Liver (tissue), 10 donors: ENCODE measurements at places on chromosomes 2 and 18. TPM values are rescaled to one million over a fixed set of nuclear protein-coding genes. Genes with fewer than 3 reads are reported as not detected.

DNA sequence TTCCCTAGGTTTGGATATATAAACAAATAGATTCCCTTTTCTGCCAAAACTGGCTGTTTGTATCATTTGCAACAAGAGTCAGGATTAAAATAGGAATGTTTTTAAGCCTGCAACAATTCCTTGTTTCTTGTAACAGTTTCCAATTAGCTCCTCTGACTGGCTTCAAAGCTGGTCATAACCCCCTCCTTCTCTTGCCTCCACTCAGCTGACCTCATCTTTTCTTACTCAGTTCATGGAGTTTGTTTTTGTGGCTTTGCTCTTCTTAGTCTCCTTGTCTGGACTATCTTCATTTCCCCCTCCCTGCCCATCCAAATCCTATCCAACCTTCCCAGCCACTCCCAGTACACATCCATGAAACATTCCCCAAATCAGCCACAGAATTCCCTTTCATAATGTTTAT lies 14.3 kb upstream of the RAPH1 start:
- DNase-seq = no peak

DNA sequence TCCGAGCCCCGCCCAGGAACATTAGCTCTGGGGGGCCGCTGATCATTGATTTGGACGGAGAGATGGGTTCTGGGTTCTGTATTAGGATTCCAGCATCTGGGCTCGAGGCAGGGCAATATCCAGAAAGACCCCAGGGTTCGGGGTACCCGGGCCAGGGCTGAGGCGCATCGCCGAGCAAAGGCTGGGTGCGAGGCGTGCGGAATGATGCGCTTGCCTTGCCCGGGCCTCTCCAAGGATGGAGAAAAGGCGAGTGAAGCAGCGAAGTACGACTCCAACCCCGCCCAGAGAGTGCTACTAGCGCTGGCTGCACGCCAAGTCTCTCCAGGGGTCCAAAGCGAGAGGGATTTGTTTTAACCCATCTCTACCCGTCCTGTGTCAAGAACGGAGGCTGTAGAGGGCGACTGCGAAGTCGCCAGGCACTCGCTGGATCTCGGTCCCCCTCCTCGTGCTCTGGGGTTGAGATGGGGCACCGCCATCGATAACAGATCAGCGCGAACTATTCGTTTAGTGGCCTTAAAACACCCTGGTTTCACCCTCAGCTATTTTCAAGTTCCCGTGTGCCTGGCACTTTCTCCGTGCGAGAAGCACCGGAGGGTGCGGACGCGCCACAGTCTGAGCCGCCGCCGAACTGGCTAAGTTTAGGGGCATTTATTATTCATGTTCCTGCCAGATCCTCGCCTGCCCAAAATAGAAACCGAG lies 1.9 kb downstream of the ADCYAP1 start:
- no peak for DNase-seq

GRCh38 chr2:150063432-150063889 lies 424.0 kb downstream of the RND3 start:
- no peak for DNase-seq

DNA sequence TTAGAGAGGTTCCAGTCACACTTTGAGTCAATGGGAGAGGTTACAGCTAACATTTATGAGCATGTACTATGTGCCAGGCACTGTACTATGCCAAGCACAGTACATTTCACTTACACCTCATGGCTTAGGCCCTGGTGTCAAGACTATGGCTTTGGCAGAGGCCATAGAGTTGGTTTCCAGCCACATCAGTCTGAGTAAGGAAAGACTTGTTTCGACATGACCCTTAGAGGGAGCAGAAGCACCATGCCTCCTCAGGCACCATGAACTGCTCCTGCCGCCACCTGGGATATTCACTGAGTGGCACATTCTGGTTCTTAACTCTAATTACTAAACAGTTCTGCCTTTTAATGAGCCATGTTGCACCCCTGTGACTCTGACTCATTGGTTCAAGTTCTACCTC lies 12.7 kb downstream of the DGUOK start:
- no peak for DNase-seq

DNA sequence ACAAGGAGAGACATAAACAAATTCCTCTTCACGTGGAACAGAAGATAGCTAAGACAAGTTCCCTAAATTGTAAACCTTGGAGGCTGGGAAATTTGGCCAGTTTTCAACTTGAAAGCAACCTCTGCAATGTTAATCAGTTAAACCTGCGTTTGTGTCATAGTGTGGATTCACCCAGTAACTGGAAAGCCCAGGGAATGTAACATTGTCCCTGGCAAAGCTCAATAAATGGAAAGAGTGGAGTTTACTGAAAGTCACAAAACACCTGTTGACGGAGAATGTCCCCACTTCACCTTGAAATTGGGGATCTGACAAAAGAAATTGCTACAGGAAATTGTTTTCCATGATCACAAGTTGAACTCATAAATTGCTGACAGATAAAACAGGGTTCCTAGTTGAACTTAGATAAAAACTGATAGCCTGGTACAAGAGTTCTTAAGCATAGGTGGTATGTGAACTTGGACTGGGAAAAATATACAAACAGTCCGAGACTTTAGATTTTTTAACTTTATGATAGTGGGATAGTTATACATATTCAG lies 15.0 kb upstream of the ME2 start:
- no peak for DNase-seq

- no peak for DNase-seq
Measured at GRCh38 chr18:77833807-77834206, 584.2 kb downstream of the GALR1 start.

- no peak for DNase-seq
Measured at GRCh38 chr2:188089901-188090300, 201.8 kb upstream of the GULP1 start.

DNA sequence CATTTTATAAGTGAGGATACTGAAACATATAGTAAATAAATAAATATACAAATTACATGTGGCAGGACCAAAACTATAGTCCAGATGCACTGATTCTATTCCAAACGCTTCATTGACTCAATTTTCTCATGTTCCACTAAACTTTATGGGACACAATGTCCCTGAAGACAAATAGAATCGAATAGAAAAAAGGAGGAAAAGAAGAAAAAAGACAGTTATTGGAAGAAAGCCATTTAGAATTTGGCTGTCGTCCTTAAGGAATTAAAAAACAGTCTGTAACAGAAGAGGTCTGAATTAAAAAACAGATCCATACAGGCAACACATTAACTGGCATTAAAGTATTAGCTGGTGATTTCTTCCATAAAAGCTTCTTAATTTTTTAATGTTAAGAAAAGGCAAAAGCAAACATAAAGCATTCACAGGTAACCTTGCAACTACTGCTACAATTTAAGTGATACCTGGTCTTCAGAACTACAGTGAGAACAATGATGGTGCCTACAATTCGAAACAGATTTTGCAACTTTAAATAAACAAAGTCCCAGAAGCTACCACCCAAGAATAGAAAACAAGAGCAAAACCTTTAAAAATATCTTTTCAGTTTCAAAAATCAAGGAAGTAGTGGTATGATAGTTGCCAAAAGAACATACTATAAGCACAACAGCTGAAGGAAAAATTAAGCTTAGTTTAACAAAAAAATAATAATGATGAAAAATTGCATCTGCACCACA lies 17.4 kb upstream of the CHAC2 start:
- no peak for DNase-seq

- DNase-seq = no peak
Measured at GRCh38 chr2:7111626-7112025, 194.4 kb downstream of the RNF144A start.

- DNase-seq = no peak
Measured at GRCh38 chr2:191252699-191253098, 7.5 kb downstream of the MYO1B start.

- DNase-seq = no peak
Measured at GRCh38 chr18:22427822-22428549, 10.3 kb upstream of the CTAGE1 start.

- DNase-seq = no peak
Measured at GRCh38 chr2:67340133-67341011, 56.8 kb upstream of the ETAA1 start.

DNA sequence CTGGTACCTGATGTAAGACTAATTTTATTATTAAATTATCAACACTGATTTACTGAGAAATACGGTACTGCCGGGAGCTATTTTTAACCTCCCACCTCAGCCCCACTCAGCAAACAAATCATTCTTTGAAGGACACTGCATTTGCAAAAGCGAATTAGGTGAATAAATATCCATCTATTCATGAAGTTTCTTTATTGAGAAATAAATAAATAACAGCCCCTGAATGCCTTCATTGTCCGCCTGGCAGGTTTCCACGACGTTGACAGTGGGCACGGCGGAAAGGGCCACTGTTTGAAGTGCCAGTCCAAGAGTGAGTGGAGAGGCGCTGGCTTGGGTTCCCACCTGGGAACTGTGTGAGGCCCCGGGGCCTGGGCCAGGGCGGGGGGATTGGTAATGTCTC lies 15.7 kb downstream of the C1QL2 start:
- DNase-seq = no peak

- DNase-seq = no peak
Measured at GRCh38 chr2:68806511-68807109, 64.6 kb downstream of the BMP10 start.

DNA sequence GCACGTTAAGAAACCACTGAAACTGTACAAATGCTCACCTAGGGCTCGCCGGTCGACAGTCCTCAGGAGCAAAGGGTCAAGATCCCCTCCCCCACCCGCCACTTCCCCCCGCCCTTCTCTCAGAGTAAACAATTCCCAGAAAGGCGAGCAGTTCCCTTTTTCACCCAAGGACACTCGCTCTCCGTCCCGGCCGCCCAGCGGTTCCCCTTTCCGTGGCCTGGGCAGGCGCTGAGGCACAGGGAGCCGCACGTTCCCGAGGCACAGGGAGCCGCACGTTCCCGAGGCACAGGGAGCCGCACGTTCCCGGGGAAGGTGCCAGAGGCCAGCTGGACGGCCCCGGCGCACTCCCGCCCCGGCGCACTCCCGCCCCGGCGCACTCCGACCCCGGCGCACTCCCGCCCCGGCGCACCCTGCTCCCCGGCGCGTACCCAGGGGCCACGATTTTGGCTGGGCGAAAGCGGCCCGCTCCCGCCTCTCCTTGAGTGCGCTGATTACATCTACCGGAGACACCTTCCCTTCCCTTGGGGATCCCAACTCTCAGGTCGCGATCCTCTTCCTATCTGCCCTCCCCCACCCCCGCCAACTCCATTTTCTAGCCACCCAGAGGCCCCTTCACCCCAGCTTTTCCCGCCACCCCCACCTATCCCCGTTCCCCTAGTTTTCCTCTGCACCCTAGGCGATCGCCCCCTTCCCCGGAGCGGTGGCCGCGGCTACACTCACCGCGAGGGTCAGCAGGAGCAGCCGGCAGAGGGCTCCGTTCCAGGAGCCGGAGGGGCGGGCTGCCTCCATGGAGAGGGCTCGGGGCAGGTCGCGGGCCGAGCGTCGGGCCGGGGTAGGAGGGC lies 817 bp downstream of the DSC2 start:
- peak; percentile 67 for DNase-seq

- DNase-seq = no peak
Measured at GRCh38 chr2:168438553-168438952, 17.5 kb upstream of the CERS6 start.

IL1RL2 gene
- 0.98 TPM for total RNA-seq

IL36G gene
- not detected for total RNA-seq

- no peak for DNase-seq
Measured at GRCh38 chr18:33987206-33987605, 237.5 kb downstream of the NOL4 start.

OSR1 gene
- total RNA-seq = 0.70 TPM

KATNAL2 gene
- total RNA-seq = 4.8 TPM

DNA sequence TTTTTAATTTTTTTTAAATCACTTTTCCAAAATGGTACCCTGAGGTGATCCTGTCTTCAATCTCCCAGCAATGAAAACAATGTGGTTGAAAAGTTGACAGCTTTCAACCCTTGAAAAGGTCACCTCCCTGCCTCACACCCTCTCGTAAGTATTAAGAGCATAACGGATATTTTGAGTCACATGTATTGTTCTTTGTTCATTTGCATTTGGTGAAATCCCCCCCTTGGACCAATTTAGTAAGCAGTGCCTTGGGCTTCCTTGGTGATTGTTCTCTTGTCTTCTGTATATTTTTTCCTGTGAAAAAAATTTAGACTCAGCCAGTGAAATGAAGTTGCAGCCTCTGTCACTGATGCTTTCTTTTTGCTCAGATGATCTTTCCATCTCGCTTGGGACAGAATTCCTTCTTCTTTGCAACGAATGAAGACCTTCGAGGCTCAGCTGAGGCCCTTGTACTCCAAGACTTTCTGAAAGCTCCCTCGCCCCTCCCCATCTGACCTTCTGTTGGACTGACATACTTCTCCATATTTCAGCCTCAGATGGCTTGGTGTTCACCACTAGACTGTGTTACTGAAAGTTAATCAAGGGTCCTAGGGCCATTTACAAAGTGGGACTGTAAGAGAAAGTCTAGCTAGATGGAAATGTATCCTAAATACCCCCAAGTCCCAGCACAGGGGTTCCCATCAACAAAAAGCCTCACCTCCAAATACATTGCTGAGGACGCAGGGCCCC lies 158.4 kb downstream of the BCL2 start:
- DNase-seq = no peak

- DNase-seq = no peak
Measured at GRCh38 chr2:201018636-201019035, 52.8 kb downstream of the HYCC2 start.

DNA sequence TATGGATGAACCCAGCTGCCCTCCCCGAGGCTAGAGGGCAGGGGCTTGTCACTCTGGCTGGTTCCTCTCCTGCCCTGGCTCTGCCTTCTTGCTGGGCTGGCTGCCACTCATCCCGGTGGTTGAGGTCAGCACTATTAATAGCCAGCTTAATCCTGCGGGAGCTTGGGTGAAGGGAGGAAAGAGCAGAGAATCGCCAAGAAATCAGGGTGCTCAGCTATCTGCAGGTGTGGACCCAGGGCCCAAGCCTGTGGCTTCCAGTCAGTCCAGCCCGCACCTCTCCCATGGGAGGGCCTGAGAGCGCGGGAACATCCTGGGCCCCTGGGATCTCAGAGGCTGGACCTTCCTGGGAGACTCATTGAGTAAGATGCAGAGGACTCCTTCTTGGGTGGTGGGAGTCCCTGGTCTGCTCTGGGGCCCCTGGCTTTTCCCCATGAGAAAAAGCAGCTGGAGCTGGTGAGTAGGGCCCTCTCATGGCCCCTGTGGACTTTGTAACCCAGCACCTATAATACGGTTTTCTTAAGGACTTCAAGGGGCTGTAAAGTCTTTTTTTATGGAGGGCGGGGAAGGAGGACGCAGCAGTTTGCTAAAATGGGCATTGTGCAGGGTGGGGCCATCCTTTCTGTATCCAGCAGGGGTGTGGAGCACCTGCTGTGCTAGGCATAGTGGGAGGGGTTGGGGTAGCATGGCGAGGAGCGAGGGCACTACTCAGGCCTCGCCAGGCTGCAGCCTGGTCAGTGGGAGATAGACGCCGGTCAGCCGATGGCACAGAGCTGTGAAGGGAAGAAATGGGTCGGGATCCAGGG lies 27.4 kb upstream of the CNNM3 start:
- no peak for DNase-seq

SCN2A gene
- 0.33 TPM for total RNA-seq

- DNase-seq = no peak
Measured at GRCh38 chr2:61220768-61221167, 58.8 kb downstream of the C2orf74 start.

DNA sequence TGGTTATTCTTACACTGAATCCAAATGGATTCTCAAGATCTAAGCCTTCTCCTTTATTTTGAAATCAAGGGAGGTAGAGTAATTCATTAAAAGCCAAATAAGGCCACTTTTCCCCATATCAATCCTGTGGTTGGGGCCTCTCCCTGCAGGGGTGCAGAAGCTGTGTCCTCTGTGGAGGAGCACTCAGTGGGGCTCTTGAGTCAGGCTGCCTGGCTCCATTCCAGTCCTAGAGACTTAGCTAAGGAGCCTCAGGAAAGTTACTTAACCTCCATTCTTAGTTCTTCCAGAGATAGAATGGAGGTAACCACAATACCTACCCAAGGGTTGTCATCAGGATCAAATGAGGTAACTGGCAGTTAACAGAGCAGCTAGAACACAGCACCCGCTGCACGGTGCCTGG lies 564.3 kb downstream of the CMPK2 start:
- no peak for DNase-seq

MCEE gene
- 13.1 TPM for total RNA-seq
